ENCODE measurements at places on chromosomes 16 and 17.

GRCh38 chr16:67499106-67499505, 15.8 kb upstream of the AGRP start:
- DNase-seq: no peak

DNA sequence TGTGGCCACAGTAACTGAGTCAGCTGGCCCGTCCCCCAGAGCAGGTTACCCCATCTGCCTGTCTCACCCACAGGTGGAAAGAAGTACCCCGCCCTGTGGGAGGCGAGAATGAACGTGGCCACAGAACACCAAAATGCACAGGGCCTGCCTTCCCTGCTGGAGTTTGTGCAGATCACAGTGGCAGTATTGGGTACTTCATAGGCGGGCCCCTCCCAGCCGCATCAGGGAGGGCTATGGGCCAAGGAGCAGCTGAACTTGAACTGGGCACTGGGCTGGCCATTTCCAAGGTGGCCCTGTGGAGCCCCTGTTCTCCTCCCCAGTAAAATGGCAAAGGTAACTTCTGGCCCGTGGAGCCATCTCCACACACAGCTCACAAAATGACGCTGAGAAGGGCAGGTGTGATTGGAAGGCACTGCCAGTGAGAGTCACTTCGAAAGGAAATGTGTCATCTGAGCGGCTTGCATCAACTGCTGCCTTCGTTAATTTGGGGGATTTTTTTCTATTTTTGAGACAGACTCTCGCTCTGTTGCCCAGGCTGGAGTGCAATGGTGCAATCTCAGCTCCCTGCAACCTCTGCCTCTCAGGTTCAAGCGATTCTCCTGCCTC, 162.9 kb downstream of the ENGASE start:
- DNase-seq: no peak

DNA sequence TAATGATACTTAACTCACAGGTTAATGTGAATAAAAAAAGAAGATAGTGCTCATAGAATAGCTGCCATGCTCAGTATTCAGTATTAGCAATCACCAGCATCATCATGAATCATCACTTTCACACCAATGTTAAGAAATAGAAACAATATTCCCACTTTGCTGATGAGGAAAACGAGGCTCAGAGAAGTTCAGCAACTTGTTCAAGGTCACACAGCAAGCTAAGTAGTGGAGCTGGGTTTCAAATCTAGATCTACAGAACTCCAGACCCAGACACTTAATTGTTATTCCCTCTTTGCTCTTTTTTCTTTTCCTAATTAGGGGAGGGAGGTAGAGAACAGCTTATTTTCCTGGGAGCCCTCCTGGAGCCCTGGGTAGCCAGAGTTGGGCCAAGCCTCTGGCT, 22.9 kb downstream of the CLEC19A start:
- DNase-seq: no peak

DNA sequence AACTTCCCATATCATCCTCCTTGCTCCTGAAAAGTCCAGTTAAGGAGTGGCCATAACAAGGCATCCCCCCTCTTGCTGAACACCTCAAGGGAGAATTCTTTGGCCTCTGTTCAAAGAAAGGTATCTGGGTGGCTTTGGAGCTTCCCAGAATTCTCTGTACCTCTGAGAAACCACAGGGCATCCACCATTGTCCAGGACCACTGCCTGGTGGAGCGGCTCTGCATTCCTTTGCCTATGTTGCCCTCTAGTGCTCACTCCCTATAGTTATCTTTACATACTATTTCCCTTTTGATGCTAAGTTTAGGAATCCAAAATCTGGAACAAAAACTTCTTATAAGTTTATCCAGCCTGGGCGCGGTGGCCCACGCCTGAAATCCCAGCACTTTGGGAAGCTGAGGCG, 30.3 kb downstream of the CHD9NB start:
- DNase-seq: peak; percentile 63

DNA sequence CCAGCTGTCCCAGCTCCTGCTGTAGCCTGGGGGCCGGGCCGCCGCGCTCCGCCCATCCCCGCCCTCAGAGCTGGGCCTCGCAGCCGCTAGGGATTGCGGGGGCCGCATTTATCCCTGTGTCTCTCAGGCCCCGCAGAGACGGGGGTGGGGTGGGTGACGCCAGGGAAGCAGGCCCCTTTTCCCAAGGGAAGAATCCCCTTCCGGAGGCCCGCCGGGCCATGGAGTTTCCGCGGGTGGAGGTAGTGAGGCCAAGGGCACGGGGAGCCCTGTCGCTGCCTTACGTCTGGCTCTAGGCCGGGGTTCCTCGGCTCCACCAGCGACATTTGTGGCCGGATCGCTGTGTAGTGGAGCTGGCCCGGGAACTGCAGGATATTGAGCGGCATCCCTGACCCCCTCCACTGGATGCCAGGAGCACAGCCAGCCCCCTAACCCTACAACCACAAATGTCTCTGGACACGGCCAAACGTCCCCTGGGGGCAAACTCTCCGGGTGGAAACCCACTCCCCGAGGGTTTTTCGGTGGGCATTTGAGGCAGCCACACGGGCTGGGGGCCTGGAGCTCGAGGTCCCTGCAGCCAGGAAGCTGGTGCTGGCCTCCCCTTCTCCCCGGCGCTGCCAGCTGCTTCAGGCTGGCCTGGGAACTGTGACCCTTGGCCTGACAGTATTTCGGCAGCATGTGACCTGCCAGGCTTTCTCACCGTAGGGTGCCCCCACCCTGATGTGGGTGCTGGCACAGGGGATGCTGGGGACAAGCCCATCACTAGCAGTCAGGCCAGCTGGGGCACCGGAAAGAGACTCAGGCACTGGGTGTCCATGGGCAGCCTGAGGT, 12.0 kb upstream of the CD300A start:
- peak; percentile 80 for DNase-seq

DNA sequence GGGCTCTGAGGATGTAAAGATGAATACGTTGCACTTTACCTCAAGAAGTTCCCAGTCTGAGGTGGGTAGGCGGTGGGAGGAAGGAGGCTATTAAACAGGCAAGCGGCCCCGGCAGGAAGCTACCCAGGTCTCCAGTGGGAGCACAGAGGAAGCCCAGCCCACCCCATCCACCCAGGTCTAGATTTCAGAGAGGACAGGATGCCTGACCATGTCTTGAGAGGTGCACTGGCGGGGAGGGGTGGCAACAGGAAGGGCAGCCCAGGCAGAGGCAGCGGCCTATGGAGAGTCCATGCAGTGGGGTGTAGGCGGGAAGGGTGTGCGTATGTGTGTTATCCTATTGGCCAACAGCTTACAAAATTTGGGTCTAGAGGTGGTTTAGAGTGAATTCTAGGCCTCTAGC, 13.9 kb downstream of the SARM1 start:
- DNase-seq: no peak

DNA sequence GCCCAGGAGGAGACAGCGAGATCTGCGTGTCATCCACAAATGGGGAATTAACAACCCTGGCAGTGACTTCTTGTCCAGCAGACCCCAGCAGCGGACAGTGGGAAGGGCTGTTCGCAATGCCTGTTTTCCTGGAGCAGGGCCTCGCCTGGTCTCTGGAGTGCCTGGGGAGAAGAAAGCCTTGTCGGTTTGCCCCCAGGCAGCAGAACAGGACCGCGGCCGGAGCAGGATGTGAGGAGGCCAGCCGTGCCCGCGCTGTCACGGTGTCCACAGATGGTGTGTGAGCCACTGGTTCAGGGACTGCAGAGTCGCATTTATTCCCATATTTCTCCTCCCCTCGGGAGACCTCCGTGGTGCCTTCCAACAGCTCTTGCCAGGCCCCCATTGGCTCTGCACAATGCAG, 68.5 kb upstream of the GSE1 start:
- DNase-seq: no peak

DNA sequence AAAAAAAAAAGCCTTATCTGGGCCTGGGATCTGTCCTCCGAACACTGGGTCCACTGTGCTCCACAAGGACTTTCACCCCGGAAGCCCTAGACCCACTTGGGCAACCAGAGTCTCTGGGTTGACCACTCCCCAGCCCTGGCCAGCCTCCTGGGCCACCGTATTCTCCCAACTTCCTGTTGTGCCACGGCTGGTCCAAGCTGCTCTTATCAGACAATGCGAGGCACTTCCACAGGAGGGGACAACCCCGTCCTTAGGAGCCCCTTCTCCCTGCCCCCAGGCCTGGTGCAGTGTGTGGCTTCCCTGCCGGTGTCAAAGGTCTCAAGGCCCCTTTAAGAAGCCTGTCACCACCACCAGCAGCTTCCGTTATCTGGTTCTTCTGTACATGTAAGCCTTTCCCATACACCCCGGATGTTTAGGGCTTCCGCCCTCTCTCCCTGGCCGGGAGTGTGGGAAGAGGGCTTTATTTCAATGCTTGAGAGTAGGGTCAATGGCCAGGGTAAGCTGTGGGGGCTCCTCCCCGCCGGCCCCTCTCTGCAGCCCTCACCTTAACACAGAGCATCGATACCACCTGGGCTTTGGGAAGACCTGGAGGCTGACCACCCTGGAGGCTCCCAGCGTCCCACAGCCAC, 313.0 kb downstream of the SEC14L1 start:
- peak; percentile 98 for DNase-seq

- no peak for DNase-seq
Observed at GRCh38 chr16:69386596-69386995, 789 bp upstream of the TERF2 start.

DNA sequence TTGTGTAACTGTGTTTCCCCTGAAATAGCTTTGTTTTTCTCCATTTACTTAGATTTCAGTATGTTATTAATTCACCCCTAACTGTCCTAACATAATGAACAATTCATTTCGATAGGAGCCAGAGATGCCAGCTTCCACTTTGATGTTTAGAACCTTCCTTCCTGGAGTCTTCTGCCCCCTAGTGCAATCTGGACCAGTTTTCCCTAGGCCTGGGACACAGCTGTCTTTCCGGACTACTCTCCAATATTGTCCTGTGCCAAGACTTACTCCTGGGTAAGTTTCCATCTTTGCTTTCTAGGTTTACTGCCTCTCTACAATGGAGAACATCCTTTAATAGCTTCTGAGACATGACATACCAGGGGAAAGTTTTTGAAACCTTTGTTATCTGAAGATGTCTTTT, 12.8 kb downstream of the RECQL5 start:
- DNase-seq: no peak

DNA sequence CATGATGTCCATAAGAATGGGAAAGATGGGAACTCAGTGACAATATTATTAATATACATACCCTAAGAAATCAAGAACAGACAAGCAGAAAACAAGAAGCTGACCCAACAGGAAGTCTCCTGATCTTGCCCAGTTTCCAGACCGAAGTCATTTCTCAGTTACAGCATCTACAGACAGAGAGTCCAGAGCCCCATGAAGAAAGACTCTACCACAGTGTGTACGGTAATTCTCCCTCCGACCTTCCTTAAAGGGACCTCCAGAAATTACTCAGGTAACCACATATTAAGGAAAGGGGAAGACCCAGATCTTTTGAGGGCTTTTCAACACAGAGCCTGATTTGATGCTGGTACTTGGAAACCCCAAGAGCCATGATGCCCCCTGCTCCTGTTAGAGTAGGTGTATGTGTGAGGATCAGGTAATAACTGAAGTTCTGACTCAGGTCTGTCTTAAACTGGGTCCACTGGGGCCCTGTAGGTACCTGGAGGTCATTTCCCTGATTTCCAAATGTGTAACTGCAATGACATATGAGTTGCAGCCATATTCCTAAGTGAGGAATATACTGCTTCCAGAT, 132.4 kb downstream of the ABCA8 start:
- no peak for DNase-seq

GRCh38 chr17:3944485-3945388, 19.5 kb downstream of the ATP2A3 start:
- no peak for DNase-seq

DNA sequence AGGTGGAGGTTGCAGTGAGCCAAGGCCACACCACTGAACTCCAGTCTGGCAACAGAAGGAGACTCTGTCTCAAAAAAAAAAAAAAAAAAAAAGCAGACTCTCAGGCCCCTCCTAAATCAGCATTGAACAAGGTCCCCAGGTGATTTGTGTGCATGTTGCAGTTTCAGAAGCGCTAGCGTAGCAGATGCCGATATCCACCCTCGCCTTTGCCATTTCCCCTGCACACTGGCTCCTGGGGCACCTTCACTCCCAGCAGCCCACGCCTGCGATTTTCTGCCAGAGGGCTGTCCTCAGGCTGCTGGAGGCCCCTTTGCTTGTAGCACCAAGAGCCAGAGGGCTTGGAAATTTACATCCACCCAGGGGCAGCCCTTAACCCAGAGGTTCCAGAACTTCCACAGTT, 95.6 kb downstream of the WSCD1 start:
- DNase-seq: no peak

GRCh38 chr17:3808701-3809100, 7.7 kb upstream of the ITGAE start:
- no peak for DNase-seq

- DNase-seq: peak; percentile 51
Observed at GRCh38 chr17:47978324-47978723, 7.4 kb downstream of the CDK5RAP3 start.

DNA sequence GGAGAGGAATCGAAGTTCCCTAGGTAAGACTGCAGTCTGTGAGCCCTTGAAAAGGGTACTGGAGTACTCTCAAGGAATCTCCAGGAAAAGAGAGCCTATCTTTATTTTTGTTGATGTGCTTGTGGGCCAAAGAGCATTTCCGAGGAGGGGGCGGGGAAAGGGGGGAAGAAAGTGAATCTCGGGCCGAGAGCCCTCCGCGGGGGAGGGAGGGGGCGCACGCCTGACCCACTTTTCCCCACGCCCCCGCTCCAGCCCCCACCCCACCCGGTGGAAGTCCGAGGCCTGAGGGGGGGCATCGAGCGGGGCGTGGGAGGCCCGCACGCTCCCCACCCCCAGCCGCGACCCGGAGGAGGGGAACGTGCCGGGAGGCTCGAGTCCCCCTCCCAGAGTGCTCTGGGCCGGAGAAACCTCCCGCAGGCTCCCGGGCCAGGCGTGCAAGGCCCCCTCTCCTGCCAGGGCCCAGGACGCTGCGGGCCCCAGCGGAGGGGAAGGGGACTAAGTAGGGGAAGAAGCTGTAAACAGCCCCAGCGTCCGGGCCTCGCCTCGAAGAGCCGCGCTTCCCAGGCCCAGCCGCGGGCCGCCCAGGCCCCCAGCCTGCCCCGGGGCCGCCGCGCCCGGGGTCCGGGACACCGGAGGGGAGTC, 444 bp downstream of the HELZ start:
- DNase-seq: no peak
